Placental epithelial cell (primary cell): ENCODE measurements at places on chromosomes 1 and 21. TPM values are rescaled to one million over a fixed set of nuclear protein-coding genes. Genes with fewer than 3 reads are reported as not detected.

The PTPN7 gene
- not detected in 2 replicates for total RNA-seq

The DMRTB1 gene
- total RNA-seq = 0.11 TPM in 1 of 2 replicates, not detected in the other

The THRAP3 gene
- 90.7 and 97.6 TPM in 2 replicates for total RNA-seq

The NPHS2 gene
- not detected in 2 replicates for total RNA-seq

The LENEP gene
- total RNA-seq = 3.9 TPM in 1 of 2 replicates, not detected in the other

The FMO2 gene
- not detected in 2 replicates for total RNA-seq

The PTCH2 gene
- total RNA-seq = under 0.01 TPM in 1 of 2 replicates, not detected in the other

The CD52 gene
- not detected in 2 replicates for total RNA-seq

The ALX3 gene
- not detected in 2 replicates for total RNA-seq

The ACTN2 gene
- total RNA-seq = 0.11 and 2.4 TPM in 2 replicates

The TMEM269 gene
- total RNA-seq = 0.22 TPM in 1 of 2 replicates, not detected in the other

The EXTL1 gene
- total RNA-seq = 4.7 and 6.7 TPM in 2 replicates

The IVL gene
- 0.54 and 0.79 TPM in 2 replicates for total RNA-seq
